ENCODE measurements at places on chromosomes 2 and 18.

GRCh38 chr2:126543081-126543480 lies 112.9 kb upstream of the GYPC start:
- peak; percentile 3 for DNase-seq

GRCh38 chr18:53458944-53459580 lies 765.4 kb downstream of the MBD2 start:
- DNase-seq, result no peak

DNA sequence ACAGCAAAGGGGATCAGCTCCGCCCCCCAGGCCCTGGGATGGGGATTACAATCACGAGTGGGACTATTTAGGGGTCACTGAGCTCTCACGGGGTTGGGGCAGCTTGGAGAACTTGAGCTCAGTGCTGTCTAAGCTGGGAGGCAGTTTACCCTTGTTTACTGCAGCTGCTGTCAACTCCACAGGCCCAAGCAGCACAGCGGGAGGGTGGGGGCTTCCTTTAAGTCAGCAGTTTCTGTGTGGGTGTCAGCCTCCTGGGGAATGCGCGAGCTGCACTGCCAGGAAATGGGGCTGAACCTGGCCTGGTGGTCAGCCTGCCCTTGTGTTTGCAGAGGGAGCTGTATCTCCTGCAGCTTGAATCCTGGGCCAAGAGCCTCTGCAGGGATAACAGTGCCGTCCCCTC lies 29.8 kb downstream of the TOGARAM2 start:
- DNase-seq, result peak; percentile 92

GRCh38 chr2:158650646-158651357 lies 144.3 kb upstream of the DAPL1 start:
- DNase-seq, result no peak

- peak; percentile 44 for DNase-seq
Observed at GRCh38 chr2:181306785-181307184, 150.4 kb upstream of the ITGA4 start.

- no peak for DNase-seq
Observed at GRCh38 chr18:24428709-24429108, 2.2 kb downstream of the IMPACT start.

- DNase-seq, result no peak
Observed at GRCh38 chr2:164642946-164643555, 21.8 kb upstream of the GRB14 start.

DNA sequence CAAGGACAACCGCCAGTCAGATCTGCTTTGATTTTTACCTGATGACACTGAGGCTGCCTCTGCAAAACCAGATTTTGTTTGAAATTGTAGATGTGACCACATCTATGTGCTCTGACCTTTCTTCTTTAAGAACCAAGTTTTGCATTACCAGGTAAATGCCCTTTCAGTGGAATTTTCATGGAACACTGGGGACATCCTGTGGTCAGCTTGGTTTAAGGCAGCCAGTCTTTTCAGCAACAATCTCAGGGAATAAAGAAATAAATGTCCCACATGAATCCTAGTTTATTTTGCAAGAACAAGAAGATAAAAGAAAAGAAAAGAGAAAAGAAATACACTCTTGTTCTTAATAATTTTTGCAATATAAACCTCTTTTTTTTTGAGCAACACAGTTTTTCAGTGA lies 90.6 kb downstream of the POU3F3 start:
- peak; percentile 13 for DNase-seq

GRCh38 chr2:196957881-196958525 lies 31.5 kb upstream of the PGAP1 start:
- DNase-seq, result no peak

DNA sequence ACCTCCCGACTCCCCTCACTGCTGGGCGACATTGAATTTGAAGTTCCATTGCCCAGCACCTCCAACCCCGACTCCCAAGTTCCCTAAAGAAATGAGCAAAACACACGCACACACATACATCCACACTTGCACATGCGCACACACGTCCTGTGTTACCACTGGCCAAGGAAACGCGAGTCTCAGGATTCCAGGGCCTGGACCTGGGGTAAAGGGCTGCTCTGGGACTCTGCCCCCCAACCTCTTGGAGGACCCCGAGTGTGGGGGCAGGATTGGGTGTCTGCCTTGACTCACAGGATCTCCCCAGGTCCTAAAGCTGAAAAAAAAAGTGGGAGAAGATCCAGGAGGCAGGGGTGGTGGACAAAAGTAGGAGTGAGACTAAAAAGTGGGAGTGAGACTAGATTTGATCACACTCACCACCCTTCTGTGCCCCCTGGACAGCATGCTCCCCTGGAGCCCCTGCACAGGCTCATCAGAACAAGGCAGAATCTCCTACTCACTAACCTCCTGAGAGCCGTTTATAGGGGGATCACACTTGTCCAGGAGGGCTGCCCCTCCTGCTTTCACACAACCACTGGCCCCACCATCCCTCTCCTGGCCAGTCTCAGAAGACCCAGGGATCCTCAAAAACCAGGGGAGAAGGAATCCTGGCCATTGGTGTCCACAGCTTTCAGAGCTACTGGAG lies 202.2 kb downstream of the TNS1 start:
- no peak for DNase-seq

- no peak for DNase-seq
Observed at GRCh38 chr2:121736140-121736461, 574 bp downstream of the NIFK start.

- no peak for DNase-seq
Observed at GRCh38 chr2:58035352-58035751, 11.3 kb upstream of the VRK2 start.

DNA sequence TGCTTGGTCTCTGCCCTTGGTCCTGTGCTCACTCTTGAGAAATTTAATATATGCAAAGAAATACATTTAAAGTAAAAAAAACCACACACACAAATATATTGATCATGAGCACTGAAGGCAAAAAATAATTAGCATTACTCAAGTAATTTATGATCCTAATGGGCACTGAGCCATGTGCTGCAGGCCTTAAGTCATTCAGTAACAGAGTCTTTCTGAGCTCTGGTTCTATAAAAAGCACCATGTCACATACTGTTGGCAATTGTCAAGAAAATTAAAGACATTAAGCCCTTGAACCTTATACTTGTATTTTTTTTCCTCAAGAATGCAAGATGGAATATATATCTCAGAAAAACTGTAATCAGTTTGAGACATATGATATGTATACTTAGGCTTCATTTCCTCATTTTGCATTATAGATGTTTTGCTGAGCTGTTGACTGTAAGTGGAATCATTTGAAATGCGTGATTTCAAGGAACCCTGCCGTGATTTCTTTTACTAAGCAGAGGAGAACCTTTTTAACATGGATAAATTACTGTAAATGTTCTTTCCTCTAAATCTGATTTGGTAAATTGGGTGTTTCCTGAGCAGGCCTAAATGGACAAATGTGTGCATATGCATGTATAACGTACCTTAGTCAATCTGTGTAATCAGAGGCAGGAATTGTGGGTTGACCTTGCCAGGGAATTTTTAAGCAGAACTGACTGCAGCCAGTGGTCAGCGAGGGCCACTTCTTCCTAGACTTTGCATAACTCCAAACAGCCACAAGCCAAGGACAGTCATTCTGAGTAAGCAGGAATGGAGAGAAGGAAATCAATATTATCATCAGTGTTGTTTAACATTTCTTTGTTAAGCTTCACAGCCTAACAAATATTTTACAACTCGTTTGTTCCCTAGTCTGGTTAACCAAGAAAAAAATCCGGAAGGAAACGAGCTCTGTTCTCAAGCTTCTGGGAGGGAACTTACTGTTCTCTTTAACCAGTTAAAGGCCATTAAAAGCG lies 191.5 kb upstream of the ATP5MC3 start:
- DNase-seq, result peak; percentile 34

DNA sequence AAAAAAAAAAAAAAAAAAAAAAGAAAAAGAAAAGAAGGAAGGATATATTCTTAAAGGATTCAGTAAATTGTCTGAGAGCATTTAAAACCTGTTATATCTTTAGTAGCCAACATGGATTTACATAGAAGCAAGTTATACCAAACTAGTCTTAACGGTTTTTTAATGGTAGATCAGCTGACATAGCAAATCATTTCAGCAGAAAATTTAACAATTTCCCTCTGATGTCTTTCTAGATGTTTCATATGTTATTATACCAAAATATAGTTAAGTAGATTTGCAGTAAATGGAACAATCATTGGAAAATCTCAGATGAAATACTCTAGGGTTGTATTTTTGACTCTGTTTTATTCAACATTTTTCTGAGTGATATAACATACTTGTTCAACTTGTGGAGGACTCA lies 72.9 kb downstream of the BABAM2 start:
- DNase-seq, result no peak

DNA sequence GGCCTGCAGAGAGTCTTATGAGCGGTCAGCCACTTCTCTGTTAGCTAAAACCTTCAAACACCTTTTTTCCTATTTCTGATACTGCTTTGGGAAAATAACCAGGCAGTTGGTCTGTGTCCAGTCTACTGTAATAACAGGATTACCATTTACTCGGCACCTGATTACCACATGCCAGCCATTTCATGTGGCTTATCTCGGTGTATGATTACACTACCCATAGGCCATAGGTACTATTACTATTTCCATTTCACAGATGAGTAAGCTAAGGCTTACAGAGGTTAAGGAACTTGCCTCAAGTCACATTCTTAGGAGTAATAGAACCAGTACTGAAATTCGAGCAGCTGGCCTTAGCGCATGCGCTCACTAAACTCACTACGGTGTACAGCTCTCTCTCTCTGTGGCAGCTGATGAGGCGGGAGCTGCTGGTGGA lies 147.2 kb upstream of the L3MBTL4 start:
- peak; percentile 38 for DNase-seq

GRCh38 chr18:5288517-5288935 lies 7.0 kb downstream of the ZBTB14 start:
- no peak for DNase-seq

GRCh38 chr2:39241588-39241987 lies 2.2 kb downstream of the CDKL4 start:
- DNase-seq, result no peak

GRCh38 chr2:173062801-173063200 lies 12.8 kb upstream of the MAP3K20 start:
- peak; percentile 62 for DNase-seq

DNA sequence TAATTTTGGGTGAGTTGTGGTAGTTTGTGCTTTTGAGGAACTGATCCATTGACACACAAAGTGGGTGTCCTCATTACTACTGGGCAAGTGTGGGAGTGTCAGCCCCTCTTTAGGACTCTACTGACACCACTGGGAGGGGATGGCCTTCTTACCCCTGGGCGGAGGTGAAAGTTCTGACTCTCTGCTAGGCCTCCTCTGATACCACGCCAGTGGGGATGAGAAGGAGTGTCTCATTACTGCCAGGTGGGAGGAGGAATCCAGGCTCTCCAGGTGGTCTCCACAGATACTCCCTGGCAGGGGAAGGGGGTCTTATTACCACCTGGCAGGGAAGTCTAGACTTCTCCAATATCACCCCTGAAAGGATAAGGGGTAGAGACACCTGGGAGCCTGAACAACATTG lies 9.1 kb downstream of the LCLAT1 start:
- DNase-seq, result no peak

DNA sequence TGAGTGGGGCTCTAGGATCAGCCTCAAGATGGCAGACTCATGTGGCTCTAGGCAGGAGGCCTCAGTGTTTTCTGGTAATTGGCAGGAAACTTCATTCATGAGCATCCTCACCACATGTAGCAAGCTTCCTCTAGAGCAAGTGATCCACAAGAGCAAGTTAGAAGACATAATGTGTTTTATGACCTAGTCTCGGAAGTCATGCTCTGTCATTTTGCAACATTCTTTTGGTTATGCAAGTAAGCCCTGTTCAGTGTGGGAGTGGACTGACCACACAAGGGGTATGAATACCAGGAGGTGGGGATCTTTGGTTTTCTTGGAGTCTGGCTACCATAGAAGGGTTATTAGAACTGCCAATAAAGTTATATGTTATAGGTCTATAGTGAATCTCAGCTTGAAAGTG lies 66.8 kb upstream of the STK39 start:
- no peak for DNase-seq
